ENCODE measurements at places on chromosomes 4 and X. TPM values are rescaled to one million over a fixed set of nuclear protein-coding genes. Genes with fewer than 3 reads are reported as not detected.
A peak's percentile ranks its signal among the peaks of the same experiment; 100 is the strongest.

Gene SYP
- polyA plus RNA-seq: 2.6 TPM

DNA sequence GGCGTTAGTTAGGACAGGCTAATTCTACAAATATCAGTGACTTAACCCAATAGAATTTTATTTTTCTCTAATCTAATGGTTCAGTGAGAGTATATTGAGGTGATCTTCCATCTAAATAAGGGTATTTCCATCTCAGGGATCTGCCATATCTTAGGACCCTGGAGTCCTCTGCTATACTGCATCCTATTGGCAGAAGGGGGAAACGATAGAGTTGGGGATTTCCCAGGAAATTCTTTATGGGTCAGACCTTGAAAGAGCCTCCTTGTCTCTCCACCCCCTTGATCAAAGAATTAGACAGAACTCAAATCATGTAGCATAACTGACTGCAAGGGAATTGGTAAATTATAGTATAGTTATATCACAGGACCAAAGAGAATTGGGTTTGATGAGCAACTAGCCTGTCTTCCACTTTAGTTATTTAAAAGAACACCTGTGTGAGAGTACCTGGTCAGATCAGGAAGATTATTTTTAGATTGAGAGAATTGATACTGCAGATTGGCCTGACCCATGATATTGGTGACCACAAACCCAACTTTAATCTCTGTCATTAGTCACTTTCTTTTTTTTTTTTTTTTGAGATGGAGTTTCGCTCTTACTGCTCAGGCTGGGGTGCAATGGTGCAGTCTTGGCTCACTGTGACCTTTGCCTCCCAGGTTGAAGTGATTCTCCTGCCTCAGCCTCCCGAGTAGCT, 25.6 kb downstream of the SMARCA5 start:
- no peak for DNase-seq

Gene AR
- 3.3 TPM for polyA plus RNA-seq

- DNase-seq: no peak
Measured at GRCh38 chrX:9880870-9881269, 86.3 kb upstream of the CLDN34 start.

GRCh38 chr4:111434586-111434985, 710.7 kb upstream of the FAM241A start:
- DNase-seq: no peak

- DNase-seq: no peak
Measured at GRCh38 chrX:12988797-12989196, 13.9 kb downstream of the TMSB4X start.

Gene TEX13D
- polyA plus RNA-seq: not detected

DNA sequence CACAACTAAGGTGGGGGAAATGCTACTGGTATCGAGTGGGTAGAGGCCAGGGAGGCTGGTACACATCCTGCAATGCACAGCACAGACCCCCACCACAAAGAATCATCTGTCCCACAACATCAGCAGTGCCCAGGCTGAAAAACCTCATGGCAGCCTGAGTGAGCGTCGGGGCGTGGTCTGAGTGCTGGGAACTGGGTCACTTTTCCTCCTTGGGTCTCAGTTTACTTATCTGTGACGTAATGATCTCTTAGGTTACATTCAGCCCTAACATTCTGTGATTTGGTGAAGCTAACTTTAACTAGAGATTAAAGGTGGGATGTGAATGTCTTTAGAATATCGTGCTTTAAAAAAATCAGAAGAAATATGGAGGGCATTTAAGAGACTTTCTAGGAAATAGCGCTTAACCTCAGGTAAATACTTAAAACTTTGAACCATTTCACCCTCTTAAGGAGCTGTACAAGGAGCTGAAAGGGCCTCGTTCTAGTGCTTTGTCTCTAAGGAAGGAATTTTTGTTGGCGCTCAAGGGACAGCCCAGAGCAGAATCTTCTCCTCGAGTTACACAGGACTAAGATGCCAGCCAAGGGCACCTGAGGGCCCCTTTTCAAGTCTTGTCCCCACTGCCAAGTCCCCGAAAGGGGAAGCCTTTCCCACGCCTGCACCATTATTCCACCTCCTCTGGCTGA, 18.1 kb upstream of the TRIM2 start:
- no peak for DNase-seq

Gene ZFX
- polyA plus RNA-seq: 36.1 TPM

DNA sequence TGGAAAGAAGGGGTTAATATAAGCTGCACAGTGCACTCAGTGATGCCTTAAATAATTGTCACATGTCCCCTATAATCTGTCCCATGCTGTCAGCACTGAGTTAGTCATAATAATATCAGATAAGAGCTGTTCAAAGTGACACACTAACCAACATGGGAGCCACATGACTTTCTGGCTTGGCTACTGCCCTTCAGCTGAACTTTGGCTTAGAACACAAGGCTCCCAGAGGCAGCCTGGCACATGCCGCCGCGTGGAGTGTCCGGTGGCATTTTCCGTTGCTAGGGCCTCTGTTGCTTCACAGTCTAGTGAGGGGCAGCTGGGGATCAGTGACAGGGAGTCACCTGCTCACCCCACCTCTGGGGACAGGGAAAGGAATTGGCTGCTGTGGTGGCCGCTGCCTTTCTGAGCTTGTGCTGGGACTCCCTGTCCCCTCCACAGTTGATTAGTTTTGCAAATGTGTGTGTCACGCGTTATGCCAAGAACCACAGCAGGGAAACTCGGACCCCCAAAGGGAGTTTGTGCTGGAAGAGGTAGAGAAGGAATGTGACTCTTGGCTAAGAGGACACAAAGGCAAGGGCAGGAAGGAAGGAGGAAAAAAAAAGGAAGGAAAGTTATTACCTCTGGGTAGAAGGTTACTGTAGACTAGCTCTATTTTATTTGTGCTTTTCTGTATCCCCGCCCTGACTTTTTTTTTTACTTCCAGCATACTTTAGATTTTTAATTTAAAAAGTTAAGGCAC, 41.1 kb upstream of the PPARGC1A start:
- DNase-seq: peak; percentile 52

Gene TRAM1L1
- 17.5 TPM for polyA plus RNA-seq

Gene USP17L12
- polyA plus RNA-seq: not detected

DNA sequence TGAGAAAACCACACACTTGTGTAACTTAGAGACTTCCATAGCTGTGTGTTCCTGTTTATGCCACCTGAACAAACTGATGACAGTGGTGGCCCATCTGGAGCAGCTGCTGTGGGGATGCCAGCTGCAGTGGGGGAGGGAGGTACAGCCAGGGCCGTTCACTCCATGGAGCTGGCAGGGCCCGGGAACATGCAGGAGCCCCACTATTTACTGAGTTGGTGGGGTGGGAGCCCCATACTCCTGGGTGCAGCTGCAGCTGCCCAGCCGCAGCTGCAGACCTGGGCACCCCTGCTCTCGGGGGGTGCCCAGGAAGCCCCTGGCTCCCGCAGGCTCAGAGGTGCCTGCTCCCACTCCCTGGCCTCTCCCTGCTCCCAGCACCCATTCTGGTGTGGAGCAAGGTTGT, 398.6 kb upstream of the RASGEF1B start:
- no peak for DNase-seq

DNA sequence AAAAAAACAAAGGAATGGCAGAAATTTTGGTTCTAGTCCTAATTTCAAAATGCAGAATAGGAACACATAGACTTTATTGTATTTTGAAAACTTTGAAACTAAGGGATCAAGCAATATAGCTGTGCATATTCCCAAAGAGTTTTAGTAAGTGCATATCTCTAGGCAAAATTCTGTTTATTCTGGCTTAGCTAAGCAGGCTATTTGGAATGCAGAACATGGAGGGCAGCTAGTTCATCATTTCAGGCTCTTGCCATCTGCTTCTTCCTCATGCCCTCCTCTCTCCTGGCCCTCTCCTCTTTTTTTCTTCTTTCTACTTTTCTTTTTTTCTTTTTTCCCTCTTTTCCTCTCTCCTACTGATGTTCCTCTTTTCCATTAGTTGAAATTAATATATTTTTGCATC, 12.0 kb upstream of the IL13RA2 start:
- no peak for DNase-seq

DNA sequence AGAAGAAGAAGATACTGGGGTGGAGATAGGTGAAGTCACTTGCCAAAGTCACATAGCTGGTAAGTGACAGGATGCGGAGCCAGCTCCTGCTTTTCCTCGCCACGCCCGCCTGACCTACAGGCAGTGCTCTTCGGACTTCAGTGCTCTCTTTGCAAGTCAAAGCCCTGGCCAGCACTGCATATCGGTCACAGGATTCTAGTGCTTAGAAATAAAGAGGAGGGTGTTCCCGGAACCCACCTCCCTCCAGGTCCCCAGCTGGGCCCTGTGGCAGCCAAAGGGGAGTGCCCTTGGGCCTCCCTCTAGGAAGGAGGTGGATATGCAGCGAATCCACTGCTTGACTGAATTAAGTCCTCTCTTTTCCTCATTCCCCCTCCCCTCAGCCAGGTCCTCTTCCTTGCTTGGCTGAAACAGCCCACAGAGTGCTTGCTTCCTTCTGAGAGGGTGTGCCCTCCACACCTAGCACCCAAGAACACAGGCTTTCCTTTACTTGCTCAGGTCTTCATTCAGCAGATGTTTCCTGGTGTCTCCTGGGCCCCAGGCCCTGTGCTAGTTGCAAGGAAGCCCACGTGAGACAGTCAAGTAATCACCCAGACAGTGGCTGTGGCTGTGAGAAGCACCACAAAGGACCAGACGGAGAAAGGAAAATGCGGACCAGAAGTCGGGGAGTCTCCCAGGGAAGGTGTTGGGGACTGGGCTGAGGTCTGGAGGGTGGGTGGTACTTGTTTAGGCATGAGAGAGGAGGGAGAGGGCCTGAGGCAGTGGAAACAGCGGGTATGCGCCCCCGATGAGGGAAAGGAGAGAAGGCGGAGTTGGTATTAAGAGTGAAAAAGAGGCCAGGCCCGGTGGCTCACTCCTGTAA, 14.0 kb upstream of the HMGB3 start:
- DNase-seq: no peak

DNA sequence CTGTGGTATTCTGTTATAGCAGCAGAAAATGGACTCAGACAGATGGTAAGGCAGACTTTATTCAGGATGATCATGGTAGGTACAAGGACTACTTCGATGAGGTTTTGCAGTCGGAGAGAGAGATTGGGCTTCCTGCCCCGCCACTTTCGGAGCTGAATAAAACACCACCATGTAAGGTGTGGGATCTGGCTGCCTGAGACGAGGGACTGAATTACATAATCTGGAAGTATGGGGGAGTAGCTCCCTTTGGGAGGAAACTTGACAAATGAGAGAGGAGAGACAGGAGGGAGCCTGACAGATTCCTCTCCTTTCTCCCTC, 255.5 kb upstream of the GATB start:
- DNase-seq: no peak

Gene ATRX
- 105 TPM for polyA plus RNA-seq

Gene SSX4
- polyA plus RNA-seq: not detected

GRCh38 chr4:162787120-162787519, 379.6 kb downstream of the NAF1 start:
- DNase-seq: no peak

Gene MAGEB4
- not detected for polyA plus RNA-seq

- DNase-seq: no peak
Measured at GRCh38 chr4:73053974-73054480, 15.5 kb downstream of the COX18 start.

DNA sequence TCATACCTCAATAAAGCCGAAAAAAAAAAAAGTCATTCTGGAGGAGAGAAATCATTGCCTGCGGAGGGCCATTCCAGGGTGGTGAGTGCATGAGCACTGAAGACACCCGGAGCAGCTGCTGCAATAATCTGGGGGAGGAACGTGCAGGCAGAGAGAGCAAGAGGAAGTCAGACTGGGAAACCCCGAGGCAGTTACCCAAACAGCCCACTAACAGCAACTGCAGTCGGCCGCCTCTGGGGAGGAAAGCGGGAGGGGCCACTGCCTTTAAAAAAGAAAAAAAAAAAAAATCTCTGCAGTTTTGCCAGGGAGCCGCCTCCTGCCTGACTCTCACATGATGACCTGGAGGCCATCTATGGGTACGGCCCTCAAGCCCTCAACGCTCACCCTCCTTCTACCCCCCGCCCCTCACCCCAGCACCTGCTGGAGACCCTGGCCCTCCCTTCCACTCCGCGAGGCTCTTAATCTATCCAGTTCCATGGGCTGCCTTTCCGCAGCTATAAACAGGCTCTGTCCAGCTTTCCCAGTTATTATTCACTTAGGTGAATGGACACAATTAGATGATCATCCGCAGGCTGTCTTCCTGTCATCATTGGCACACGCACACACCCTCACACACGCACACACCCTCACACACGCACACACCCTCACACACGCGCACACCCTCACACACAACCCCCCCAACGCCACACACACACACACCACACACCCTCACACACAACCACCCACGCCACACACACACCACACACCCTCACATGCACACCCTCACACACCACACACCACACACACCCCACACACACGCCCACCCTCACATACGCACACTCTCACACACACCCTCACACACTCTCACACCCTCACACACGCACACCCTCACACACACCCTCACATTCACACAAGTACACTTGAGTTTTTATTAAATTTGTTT, 3.4 kb upstream of the AVPR2 start:
- DNase-seq: no peak

DNA sequence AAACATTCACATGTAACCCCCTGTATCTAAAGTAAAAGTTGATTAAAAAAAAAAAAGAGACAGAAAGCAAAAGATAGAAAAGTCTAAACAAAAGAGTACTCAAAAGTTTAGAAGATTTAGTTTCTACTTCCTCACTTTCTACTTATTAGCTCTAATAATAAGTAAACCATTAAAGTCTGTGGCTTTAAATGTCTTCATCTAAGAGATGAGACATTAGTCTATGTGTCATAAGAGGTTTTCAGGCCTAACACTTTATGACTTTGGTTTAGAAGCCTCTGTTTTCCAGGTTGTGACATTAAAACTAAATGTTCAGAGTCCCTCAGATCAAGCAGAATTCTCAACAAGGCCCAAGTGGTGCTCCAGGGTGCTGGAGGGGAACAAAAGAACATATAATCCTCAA, 42.2 kb upstream of the GUCY1A1 start:
- DNase-seq: no peak

GRCh38 chr4:70842761-70843435, 3.2 kb upstream of the GRSF1 start:
- no peak for DNase-seq

DNA sequence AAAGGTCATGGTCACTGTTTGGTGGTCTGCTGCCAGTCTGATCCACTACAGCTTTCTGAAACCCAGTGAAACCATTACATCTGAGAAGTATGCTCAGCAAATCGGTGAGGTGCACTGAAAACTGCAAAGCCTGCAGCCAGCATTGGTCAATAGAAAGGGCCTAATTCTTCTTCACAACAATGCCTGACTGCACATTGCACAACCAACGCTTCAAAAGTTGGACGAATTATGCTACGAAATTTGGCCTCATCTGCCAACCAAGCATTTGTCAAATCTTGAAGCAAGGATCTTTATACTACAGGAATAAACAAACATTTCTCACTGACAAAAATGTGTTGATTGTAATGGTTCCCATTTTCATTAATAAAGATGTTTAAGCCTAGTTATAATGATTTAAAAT, 90.4 kb downstream of the EIF4E start:
- DNase-seq: no peak

Gene NEIL3
- 9.3 TPM for polyA plus RNA-seq

Data from left kidney (tissue), 8 donors.